AG04449 (cell line): ENCODE measurements at places on chromosomes 3 and 15.

DNA sequence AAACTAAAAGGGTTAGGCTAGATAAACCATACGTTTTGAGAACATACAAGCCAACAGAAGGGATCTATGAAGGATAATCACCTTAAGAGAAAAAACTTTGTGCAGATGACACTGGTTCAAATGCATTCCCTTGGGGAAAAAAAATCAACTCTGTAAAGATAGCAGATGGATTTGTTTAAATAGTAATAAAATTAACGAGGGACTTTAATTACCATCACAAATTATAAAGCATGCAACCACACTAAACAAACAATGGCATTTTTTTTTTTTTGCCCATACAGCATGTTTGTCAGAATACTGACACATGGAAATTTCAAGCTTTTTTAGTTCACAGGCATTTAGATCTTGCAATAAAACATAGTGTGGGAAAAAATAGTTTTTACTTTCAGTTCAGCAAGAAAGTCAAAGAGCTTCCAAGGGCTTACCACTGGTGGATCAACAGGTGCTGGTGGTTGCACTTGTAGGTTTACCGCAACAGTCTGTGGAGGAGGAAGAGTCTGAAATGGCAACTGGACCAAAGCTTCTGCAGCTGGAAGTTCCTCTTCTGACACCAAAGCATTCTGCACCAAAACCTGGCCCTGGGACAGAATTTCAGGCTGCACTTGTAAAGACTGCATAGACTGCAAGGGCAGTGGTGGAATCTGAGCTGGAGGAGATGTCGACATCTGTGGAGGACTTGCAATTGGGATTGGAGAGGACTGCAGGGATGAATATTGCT lies 53.1 kb downstream of the PHC3 start:
- DNase-seq: no peak

- no peak for DNase-seq
These were observed 26.9 kb upstream of the EHHADH start for GRCh38 chr3:185280572-185281365.

- DNase-seq: no peak
These were observed 680 bp downstream of the GOLIM4 start for GRCh38 chr3:168094877-168095610.

- DNase-seq: no peak
These were observed 164.8 kb upstream of the NUDT16 start for GRCh38 chr3:131216801-131217200.
